CD4-positive, alpha-beta T cell treated with Interleukin-6 at 100 ng/mL for 8 hours (primary cell): ENCODE measurements at places on chromosomes 3 and 15.

DNA sequence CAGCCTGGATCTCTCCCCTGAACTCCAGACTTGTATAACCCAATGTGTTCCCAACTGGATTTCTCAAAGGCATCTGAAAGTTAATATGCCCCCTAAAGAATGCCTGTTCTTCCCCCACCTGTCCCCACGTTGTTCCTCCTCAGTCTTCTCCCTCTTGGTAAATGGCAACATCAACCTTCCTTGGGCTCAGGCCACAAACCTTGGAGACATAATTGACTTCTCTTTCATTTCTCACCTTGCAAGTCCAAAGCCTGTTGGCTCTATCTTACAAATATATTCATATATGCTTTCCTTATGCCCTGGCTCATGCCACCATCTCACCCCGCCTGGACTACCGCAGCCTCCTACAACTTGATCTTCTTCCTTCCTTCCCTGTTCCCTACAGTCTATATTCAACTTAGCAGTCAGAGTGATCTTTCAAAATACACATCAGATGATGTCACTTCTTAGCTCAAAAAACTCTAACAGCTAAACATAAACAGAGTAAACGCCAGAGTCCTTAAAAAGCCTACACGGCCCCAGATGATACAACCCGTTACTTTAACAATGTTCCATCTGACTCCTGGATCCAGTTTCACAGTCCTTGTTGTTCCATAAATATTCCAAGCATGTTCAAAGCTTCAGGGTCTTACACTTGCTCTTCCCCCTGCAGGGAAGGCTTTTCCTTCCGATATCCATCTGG is 66.2 kb downstream of the ETV5 start:
- no peak for DNase-seq

DNA sequence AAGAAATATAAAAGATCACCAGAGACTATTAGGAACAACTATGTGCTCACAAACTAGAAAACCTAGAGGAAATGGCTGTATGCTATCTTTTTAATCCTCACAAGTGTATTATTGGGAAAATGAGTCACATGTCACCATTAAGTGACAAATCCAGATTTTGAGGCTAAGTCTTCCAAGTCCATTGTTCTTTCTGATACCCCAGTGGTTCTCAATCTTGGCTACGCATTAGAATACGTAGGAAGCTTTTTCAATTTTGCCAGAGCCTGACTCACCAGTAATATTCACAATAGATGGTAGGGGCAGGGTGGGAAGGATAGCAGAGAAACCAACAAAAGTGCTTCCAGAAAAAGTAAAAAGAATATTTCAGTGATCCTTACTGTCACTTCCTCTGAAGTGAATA is 117.0 kb downstream of the FILIP1L start:
- DNase-seq, result no peak

- DNase-seq, result no peak
Observed at GRCh38 chr15:84727429-84727828, 11.5 kb upstream of the SEC11A start.

- DNase-seq, result no peak
Observed at GRCh38 chr15:59011262-59011952, 23.9 kb downstream of the RNF111 start.

GRCh38 chr3:130737622-130738021 is 9.0 kb downstream of the PIK3R4 start:
- DNase-seq, result no peak

GRCh38 chr3:53478921-53479664 is 15.3 kb upstream of the CACNA1D start:
- DNase-seq, result no peak

- DNase-seq, result no peak
Observed at GRCh38 chr15:41281236-41281635, 50.2 kb downstream of the CHP1 start.

DNA sequence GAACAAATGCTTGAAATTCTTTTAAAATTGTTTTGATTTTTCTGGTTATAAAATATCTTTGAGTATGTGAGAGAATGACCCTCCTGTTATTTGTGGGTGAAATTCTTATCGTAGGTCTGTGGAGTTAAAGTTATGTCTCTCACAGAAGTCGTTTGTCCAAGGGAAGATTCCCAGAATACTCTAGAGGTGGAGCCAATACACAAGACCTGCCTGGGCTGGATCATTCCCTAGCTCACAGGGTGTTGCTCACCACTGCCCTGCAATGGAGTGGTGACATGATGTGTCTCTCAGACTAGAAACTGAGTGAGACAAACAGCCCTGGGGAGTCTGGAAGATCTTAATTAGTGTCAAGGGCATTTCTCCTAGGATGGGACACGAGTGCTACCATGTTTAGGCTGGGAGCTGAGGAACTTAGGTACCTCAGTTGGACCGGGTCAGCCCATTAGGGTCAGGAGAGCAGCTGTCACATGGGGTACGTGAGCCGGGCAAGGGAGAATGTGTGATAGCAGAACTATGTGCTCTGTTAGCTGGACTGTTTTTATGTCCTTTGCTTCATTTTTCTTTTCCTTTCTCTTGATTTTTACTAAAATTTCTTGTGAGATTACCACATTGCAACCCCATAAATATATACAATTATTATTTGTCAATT is 53.6 kb upstream of the MYO5C start:
- no peak for DNase-seq

GRCh38 chr3:141375381-141376301 is 7.3 kb downstream of the ZBTB38 start:
- DNase-seq, result no peak

DNA sequence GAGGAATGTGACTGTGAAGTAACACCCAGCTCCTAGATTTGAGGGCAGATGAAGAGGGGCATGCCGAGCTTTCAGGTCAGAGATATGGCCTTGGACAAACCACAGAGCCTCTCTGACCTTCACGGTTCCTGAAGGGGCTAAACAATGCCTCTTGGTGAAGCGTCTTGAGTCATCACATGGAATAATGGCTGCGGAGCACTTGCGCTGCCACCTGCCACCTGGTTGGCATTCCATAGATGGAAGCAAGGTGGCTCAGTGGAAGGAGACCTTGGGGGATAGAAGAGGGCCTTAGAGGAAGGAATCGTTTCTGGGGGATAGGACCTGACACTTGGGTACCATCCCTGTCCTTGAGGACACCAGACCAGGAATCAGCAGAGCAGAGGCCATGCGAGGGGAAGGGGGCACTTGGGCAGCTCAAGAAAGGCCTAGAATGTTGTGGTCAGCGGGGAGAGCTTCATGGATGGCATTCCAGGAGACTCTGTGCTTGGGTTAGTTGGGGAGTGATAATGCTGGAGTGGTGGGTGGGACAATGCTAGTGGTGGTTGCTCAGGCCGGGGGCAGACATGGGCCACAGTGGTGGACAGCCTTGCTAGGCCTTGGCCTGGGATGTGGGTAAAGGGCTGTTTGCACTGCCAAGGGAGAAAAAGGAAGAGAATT is 12.6 kb downstream of the MRAS start:
- DNase-seq, result no peak

DNA sequence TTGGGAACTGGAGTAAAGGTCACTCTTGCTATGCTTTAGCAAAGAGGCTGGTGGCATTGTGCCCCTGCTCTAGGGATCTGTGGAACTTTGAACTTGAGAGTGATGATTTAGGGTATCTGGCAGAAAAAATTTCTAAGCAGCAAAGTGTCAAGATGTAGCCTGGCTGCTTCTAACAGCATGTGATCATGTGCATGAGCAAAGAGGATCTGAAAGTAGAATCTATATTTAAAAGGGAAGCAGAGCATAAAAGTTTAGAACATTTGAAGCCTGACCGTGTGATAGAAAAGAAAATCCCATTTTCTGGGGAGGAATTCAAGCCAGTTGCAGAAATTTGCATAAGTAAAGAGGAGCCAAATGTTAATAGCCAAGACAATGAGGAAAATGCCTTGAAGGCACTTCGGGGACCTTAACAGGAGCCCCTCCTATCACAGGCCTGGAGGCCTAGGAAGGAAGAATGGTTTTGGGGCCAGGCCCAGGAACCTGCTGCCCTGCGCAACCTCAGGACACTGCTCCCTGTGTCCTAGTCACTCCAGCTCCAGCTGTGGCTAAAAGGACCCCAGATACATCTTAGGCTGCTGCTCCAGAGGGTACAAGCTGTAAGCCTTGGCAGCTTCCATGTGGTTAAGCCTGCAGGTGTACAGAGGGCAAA is 212.2 kb upstream of the LINGO1 start:
- no peak for DNase-seq

DNA sequence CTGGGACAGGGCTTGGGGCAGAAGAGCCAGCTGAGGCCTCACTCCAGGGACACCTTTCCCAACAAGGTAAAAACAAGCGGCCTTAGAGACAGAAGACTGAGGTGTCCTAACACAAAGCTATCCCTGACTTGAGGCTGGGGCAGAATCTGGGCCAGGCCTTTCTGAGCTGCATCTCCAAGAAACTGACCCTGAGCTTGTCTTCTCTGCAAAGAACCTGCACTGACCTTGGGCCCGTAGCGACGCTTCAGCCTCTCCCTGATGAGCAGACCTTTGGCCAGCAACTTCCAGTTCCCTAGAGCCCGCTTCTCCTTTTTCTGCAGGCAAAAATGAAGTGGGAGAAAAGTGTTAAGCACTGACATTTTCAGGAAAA is 22.2 kb downstream of the TMEM43 start:
- no peak for DNase-seq

GRCh38 chr15:45474799-45475198 is 47.8 kb downstream of the SLC30A4 start:
- no peak for DNase-seq

- no peak for DNase-seq
Observed at GRCh38 chr15:66921319-66921915, 144.0 kb upstream of the SMAD3 start.

GRCh38 chr3:10816019-10816862 is at the start of gene SLC6A11:
SLC6A11 (plus strand) TSS chr3:10816228; CDS start chr3:10816266, 38 bp downstream.
- no peak for DNase-seq

DNA sequence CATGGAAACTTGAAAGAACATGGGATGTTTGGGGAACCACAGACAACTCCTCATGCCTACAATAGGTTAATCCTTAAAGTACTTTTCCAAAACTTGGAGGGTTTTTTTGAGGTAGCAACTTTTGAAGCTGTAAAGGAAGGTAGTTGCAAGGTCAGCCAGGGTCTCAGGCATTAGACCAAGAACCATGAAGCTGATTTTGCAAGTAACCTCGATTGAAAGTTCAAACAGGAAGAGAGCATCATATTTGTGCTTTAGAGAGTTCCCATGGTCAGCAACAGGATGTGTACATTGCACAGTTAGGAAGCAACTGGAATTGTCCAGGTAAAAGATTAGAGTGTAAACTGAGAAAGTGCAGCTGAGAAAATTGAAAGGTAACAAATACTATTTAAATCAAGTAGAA is 199.8 kb upstream of the NR2F2 start:
- no peak for DNase-seq

DNA sequence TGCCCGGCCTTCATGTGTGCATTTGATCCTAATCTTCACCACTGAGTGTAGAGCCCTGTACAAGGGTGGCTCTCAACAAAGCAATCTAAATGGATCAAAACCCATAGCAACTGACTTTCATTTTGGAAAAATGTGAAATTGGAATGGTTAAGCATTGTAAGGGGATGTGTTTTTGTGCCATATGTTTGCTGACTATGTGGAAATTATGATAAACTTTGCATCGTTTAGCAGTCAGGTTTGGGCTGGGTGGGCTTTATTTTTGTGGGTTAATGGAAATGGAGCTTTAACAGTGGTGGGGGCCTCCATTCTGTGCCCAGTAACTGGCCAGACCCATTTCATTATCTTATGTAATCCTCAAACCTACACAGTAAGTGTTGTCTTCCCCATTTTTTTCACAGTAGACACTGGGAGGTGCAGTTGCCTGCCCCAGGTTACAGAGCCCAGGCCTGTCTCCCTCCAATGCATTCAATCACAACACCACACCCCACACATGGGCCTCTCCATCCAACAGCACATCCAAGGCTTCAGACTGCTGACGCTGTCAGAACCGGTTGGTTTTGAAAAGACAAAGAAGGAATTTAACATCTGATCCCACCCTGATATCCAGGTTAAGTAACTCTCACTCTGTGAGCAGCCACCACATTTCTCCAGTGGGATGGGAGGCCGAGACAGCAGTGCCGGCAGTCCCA is 136.3 kb upstream of the ABHD17C start:
- DNase-seq, result no peak

GRCh38 chr3:186070996-186071395 is 37.9 kb downstream of the ETV5 start:
- DNase-seq, result no peak

DNA sequence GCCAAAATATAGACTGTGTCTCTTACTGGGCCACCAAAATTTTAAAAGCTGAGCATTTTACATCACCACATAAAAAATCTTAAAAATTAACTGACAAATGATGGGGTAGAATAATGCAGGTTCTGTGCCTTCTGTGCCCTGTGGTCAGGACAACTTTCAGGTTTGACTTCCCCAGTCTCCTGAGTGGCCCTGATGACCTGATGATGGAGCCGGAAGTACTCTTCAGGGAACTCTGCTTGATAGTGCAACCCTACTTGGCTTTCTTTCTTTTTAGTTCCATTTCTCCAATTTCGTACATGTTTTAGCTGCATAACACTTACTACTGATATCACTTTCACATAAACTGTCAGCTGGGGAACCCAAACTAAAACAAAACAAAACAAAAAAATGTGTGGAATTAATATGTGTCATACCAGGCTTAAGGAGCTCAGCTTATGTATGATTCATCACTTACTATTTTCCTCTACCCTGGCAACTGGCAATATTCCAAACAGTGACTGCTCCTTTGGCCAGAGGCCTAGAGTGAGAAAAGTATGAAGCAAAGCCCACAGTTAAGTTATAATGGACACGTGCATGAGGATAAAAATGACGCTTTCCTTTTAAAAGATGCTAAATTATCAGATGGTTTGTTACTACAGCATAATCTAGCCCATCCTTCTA is 194.3 kb downstream of the BCHE start:
- no peak for DNase-seq

GRCh38 chr3:29758434-29759322 is 477.8 kb downstream of the RBMS3 start:
- DNase-seq, result no peak

- no peak for DNase-seq
Observed at GRCh38 chr15:52259503-52259902, 36.1 kb downstream of the MYO5C start.

DNA sequence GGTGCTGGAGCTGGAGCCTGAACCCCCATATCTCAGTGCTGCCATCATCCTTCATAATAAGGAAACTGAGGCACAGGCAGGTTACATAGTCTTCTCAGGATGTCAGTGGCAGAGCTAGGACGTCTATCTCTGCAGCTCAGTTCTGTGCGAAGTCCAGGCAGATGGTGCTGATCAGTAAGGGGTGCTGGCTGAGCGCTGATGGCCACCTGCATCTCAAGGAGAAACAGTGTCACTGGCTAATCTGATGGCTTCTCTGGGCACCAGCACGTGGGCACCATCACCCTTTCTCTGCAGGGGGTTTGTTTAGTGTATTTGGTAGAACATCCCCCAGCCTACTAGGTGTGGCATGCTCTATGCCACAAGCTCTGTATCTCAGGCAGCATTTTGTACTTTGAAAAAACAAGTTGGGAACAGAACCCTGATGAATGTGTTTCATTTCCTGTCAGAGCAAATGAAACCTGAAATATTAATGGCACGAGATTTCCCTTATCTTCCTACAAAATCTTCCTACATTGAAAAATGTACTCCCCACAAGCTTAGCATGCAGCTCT is 35.1 kb downstream of the APBA2 start:
- DNase-seq, result no peak

GRCh38 chr15:52180196-52180835 is 10.9 kb downstream of the GNB5 start:
- peak; percentile 48 for DNase-seq

- no peak for DNase-seq
Observed at GRCh38 chr3:53491276-53491675, 3.1 kb upstream of the CACNA1D start.
